ENCODE measurements at places on chromosomes 12 and 14.

GRCh38 chr12:69988481-69989321, 163.7 kb downstream of the MYRFL start:
- peak; percentile 27 for DNase-seq

DNA sequence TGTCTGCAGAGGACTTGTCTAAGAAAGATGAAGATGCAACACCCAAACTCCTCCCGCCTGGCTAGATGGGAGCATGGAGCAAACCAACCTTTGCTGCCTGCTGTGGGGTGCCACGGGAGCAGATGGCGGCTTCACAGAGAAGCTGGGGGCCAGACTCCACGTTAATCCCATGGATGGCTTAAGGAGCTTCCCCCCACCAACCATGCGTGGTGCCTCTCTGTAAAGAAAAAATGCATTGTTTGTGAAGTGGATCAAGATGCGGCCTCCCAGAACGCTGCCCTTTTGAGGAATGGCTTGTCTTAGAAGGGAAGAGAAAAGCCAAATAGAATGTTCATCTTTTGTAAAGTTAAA, 15.6 kb downstream of the MVK start:
- no peak for DNase-seq

GRCh38 chr14:89205137-89205740, 211.8 kb downstream of the FOXN3 start:
- no peak for DNase-seq

DNA sequence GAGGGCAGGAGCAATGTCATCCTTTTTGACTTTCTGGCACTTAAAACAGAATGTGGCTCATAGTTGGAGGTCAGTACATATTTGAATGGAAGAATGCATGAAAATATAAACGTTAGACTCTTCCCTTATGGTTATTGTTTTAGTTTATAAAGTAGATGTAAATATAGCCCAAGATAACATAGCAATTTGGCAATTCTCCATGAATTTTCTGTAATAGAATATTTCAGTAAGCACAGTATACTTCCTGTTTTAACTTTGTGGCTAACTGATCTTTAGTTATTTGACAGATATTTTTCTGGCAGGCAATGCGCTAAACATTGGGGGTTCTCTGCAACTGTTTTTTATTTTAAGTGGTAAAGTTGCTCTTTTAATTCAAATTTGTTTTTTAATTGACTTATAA, 763.0 kb downstream of the NRXN3 start:
- DNase-seq = no peak

DNA sequence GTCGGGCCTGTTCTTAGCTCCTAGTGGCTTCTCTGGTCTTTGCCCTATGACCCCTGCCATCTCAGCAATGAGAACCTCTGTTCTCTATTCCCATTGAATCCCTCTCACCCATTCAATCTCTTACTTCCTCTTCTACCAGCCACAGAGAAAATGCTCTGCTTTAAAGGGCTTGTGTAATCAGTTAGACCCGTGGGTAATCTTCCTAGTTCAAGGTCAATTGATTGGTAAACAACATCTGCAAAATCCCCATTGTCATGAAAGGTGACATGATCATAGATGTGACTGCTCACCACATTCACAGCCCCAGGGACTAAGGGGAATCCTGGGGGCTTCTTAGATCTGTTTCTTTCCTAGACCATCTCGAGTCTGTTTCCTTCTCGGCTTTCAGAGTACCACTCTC, 7.2 kb upstream of the CCDC197 start:
- DNase-seq = no peak

DNA sequence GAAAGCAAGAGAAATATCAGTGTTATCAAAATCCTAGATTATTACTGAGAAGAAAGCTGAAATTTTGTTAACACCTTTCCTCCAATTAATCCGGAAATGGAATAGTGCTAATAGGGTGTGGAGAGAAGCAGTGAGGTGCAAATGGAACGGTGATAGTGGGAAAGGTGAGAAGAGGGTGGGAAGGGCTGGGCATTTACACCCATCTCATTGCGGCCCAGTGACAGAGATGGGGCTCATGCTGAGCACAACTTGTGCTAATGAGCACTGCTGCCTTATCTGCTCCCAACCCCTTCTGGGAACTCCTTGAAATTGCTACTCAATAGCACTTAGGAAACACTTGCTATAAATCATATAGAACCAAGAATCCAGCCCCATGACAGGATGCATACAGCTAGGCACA, 94.4 kb downstream of the PTPRR start:
- DNase-seq = no peak

GRCh38 chr14:64612971-64613666, 63.4 kb downstream of the PPP1R36 start:
- DNase-seq = peak; percentile 26

DNA sequence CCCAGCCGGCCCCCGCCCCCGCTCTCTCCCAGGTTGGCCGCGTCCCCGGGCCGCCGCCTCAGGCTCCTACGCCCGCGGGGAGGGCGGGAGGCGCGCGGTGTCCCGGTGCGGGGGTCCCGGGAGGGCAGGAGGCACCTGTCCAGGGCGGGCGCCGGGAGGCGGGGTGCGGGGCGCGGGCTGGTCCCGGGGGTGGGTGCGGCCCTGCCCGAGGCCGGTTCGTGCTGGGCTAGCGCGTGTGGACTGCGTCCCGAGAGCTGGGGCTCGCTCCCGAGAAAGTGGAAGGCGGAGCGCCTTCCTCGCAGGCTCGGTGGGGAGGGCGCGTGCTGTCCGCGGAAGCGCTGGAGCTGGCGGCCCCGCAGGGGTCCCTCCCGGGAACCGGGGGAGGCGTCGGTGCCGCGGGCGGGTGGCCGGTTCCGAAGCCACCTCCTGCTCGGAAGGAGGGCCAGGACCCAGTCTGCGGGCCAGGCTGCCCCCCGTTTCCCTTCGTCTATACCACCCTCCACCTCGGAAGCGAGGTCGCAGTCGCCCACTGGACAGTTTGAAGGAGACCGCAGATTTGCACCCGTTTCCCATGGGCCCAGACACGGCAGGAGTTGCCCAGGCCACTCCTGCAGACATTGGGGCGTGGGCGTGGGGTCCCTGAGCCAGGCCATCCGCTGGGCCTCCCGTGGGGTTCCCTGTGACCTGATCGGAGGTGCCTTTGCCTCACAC, 636 bp downstream of the ZFYVE21 start:
- DNase-seq = peak; percentile 17

DNA sequence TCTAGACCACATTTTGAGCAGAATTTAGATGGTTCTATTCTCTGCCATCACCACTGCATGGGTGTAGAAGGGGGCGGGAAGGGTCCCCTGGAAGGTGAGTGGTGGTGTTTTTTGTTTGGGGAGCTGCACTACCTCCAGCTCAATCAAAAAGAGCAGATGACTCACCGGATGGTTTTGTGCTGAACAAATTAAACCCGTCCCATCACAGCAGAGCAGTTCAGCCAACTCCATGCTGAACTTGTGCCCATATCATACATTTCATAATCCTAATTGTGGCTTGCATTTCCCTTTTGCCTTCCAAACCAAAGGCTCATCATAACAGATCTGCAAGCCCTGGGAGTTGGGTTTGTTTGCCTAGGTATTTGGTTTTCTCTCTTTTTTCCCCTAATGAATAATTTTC, 53.0 kb upstream of the RPH3A start:
- peak; percentile 2 for DNase-seq

DNA sequence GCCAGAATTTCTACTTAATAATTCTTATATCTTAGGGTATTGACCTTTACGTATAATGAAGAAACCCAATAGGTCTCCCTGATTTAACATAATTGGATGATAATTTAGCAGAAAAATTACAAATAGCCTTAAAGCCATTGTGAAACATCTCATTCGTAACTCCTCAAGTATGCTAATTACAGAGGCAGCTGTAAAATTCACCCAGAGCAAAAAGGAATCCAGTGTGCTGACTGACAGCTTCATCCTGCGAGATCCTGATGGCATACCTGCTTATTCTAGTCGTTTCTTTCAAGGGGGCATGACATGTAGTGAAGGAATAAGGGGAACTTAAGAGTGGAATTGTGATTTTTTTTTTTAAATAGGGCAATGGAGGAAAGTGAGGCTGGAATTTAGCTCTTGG, 291.5 kb downstream of the FUT8 start:
- DNase-seq = peak; percentile 35

DNA sequence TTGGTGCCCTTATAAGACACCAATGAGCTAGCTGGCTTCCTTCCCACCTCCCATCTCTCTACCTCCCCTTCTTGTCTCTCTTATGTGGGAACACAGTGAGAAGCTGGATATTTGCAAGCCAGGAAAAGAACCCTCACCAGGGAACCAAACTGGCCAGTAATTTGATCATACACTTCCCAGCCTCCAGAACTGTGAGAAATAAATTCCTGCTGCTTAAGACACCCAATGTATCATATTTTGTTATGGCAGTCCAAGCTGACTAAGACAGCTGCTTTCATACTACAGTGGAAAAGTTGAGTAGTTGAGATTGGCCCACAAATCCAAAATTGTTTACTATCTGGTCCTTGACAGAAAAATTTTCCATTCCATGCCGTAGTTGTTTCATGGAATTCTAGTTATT, 269.0 kb downstream of the KCNH5 start:
- DNase-seq = peak; percentile 37

GRCh38 chr12:16602412-16602811, 3.5 kb downstream of the LMO3 start:
- no peak for DNase-seq

- DNase-seq = peak; percentile 34
Observed at GRCh38 chr14:65604936-65605335, 192.4 kb downstream of the FUT8 start.

GRCh38 chr12:47990351-47991105, 13.7 kb downstream of the COL2A1 start:
- DNase-seq = peak; percentile 16

- no peak for DNase-seq
Observed at GRCh38 chr12:638953-639557, 24.2 kb downstream of the NINJ2 start.

- DNase-seq = no peak
Observed at GRCh38 chr14:85054178-85054577, 475.8 kb upstream of the FLRT2 start.

- no peak for DNase-seq
Observed at GRCh38 chr14:102264775-102265174, 40.2 kb downstream of the MOK start.

DNA sequence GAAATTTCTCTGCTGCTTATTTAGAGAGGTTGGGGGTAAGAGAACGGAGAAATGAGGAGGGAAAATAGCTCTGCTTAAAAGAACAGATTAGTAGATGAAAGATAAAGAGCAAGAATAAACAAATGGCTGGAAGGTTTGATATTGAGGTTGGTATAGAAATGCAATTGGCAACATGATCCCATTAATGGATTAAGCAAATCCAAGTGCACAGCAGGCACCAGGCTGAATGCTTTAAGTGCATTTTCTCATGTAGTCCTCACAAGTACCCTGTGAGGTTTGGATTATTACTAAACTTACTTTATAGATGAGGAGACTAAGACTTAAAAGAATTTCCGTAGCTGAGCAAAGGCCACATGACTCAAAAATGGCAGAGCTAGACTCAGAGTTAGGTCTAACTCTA, 76.9 kb upstream of the ATF1 start:
- no peak for DNase-seq

DNA sequence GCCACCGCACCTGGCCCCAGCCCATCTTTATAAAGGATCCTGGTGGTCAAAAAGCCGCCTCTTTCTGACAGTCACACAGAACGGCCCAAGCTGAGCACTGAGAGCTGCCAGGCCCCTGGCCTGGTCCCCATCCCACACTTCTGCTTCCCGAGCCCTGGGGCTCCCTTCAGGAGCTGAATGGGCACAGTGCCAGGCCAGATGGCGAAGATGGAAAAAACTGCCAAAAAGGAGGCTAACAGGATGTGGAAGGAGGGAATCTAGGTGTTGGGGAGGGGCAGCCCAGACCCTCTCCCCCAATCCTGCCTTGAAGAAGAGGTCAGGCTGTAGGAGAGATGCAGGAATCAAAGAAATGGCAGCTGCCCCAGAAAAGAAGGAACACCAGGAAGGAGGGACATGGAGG, 5.0 kb downstream of the LPAR5 start:
- DNase-seq = no peak

DNA sequence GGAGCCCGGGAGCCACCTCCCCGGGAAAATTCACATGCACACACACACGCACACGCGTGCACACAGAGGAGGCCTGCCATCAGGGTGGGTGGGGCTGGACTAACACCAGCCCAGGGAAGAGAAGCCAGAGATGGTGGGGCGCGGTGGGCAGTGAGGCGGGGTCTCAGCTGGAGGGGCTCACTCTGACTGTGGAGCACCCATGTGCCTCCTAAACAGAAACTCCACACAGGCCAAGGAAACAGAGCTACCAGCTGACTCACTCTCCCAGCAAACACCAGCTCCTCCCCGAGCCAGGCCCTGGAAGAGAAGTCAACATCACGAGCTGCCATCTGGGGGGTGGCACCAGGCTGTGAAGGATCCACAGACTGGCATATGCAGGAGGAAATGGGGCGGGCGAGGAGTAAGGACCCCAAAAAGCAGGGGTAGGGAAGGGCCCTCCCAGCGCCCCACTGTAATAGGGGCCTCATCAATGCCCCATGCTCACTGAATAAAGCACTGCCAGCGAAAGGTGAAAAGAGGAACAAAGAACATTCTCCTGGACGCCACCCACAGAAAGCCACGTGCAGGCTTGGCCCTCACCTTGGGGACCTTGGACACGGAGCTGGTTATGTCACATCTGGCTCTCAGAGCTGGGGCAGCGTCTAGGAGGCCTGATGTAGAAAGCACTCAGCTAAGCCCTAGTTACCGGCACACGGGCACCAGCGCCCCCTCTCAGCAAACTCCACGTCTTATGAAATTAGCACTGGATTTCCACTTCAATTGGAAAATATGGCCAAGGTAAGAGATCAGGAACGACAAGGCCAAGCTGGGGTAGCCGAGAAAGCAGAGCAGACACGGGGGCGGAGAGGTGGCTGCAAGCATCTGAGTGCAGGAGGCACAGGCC, 8.4 kb upstream of the INF2 start:
- DNase-seq = peak; percentile 80

- DNase-seq = no peak
Observed at GRCh38 chr14:105063056-105063455, 2.2 kb downstream of the GPR132 start.

DNA sequence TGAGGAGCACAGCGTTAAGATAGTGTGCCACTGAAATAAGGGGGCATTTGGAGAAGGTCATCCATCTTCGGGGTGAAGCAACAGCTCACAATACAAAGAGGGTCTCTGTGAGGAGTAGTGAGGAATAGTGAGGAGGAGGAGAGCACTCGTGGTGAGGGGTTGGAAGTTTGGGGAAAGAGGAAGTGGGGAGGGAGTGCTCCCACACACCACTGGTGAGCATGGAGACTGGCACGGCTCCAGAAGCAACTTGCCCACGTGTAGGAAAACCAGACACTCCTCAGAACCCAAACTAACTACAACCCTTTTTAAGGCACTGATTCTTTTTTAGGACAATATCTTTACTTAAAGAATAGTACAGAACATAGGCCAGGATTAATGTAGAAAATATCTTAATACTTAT, 48.9 kb downstream of the GALNT8 start:
- DNase-seq = no peak

DNA sequence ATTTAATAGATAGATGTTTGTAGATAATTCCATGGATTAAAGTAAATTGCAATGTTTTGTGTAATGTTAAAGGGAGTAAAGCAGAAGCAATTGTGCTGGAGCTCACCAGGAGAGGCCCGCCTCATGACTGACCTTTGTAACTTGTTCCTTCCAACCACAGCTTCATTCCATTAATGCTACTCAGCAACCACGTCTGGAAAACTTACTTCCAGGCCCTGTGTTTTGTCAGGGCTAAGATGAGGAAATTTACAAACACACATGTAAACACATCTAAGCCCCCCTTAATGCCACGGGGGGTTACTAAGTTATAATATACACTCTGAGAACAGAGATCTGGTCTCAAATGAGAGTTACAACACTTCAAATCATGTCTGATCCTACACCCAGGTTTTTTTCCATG, 12.4 kb downstream of the LUM start:
- DNase-seq = peak; percentile 94

GRCh38 chr14:69464829-69465228, 19.7 kb upstream of the PLEKHD1 start:
- DNase-seq = peak; percentile 96

GRCh38 chr12:64491718-64492117, 39.8 kb downstream of the TBK1 start:
- no peak for DNase-seq
